AG09309 (cell line): ENCODE measurements at places on chromosomes 11 and 22.

DNA sequence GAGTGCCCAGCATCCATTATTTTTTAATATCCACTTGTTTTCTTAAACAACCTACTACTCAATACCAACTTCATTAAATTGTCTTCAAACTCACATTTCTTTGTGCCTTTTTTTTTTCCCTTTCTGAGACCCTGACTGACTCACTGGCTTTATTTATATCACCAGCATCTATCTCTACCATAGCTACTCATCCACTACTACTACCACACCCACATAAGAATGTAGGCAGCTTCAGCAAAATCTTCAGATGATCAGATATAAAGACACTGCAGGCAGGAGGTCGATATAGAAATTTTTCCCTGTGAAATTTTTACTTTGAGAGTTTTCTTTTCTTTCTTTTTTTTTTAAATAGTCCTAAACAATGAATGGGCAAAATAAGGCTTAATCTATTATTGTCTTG, 2.2 kb downstream of the OR56B1 start:
- DNase-seq: no peak

DNA sequence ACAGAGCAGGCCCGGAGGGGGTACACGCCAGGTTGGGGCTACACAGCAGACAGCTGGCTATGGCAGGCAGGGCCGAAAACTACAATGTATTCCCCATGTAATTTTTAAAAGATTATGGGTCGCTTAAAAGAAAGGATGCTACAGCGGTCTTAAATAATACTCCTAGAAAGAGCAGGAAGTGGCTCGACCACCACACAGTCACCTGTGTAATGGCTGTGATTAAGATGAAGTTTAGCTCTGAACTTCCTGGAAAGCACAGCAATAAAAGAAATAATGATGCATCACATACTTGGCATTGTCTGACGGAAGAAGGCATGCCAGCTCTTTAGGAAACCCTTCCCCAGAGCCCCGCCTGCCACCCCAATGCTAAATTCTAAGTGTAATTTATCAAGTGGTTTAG, 32.6 kb downstream of the WNT11 start:
- DNase-seq: no peak

DNA sequence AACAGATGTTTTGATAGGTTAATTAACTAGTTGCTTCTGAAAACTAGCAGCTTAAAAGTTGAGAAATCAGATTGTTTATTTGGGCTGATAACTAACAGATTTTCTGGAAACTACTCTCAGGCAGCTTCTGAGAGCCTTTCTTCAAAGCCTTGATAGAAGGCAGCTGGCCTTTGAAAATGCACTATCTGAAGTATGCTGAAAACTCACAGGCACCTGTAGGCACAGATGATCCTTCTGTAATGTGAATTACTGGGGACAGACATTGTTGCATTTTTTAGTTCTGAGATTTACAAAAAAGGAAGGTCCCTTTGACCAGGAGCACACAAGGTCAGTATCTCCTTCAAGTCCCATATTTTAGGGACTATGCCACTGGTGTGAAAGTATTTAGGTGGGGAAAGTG, 460.8 kb upstream of the CNTN5 start:
- DNase-seq: no peak

GRCh38 chr22:27756212-27756660, 45.3 kb downstream of the MN1 start:
- DNase-seq: no peak

DNA sequence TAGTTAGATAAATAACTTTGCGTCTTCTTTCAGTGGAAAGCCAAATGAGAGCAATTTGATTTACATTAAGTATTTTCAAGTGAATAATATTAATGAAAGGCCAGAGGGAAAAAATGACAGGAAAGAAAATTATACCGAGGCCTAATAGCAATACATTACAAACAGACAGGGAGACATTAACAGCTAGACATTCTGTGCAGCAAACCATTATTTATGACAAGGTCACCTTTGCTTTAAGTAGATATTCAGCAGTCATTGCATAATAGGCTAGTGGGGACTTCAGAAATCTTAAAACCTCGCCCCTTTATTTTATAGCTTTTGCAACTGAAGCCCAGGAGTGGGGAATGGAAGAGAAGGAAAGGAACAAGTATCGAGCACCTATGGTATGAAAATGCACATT, 321.6 kb downstream of the GRM5 start:
- DNase-seq: no peak

- no peak for DNase-seq
Measured at GRCh38 chr11:118652681-118653181, 26.7 kb downstream of the TREH start.

GRCh38 chr11:61685617-61685967, 5.4 kb downstream of the DAGLA start:
- DNase-seq: no peak

DNA sequence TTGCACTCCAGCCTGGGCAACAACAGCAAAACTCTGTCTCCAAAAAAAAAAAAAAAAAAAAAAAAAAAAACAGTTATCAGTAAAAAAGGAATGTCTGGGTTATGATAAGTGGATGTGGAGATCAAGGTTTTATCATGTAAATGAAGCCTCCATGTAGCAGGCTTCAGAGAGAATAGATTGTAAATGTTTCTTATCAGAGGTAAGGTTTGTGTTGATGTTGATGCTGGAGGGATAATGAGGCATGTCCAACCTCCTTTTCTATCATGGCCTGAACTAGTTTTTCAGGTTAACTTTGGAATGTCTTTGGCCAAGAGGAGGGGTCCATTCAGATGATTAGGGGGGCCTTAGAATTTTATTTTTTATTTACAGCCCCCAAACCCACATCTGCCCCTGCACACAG, 35.4 kb upstream of the TREH start:
- no peak for DNase-seq

DNA sequence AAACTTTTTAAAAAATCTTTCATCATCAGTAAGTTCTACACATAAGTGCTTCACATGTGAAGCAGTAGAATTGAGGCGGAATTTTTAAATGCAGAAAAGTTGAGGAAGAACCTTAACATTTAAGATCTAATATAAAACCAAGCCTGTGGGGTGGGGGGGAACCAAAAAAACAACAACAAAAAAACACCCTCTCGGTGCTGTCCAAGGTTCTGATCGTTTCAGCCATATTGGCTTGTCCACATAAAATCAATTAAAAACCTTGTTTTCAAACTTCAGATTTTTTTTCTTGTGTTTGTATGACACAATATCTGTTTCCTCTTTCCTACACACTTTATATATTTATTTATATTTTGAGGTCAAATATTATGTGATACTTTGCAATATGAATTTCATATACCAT, 130.0 kb downstream of the WNT7B start:
- DNase-seq: no peak

- DNase-seq: no peak
Measured at GRCh38 chr22:32542677-32543357, 68.2 kb downstream of the FBXO7 start.

DNA sequence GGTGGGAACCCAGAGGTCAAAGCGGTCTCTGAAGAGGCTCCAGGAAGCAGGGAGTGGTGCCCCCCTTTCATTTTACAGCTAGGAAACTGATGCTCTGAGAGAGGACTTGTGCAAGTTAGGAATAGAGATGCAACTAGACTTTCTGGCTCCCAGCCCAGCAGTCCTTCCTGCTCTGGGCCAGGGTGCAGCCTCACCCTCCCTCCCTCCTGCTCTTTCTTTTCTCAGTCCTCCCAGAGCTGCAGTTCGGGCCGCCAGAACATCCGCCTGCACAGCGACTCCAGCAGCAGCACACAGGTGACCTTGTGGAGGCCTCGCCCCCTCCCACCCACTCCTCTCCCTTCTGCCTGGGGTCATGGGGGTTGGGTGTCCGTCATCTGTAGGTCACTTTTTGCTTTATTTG, 51.5 kb downstream of the LHFPL7 start:
- no peak for DNase-seq
